ENCODE measurements at places on chromosomes 7 and 10.

GRCh38 chr10:103690281-103690680, 165.1 kb downstream of the SH3PXD2A start:
- DNase-seq: no peak

DNA sequence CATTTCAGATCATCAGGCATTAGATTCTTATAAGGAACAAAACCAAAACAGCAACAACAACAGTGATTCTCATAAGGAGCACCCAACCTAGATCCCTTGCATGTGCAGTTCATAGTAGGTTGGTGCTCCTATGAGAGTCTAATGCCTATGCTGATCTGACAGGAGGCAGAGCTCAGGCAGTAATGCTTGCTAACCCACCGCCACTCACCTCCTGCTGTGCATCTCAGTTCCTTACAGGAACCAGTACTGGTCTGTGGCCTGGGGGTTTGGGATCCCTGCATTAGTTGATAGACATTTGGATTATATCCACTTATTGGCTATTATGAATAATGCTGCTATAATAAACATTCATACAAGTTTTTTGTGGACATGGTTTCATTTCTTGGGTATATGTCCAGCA, 14.0 kb downstream of the MKLN1 start:
- DNase-seq: no peak

DNA sequence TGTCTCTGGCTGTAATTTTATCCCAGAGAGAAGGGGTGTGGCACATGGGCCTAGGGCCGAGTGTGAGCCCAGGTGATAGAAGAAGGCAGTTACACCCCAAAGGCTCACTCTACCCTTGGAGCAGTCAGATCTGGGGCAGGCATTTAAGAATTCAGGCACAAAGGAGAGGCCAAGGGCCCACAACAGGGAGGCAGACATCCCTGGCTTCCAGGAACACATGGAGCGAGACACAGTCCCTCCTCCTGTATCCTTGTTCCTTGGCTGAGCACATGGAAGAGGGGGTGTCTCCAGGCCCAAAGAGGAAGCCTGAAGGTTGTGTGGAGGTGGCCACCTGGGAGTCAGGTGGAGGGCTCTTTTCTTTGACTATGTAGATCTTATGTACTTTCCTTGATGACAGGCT, 286.2 kb downstream of the RPS24 start:
- DNase-seq: no peak

- DNase-seq: peak; percentile 41
Observed at GRCh38 chr10:14356921-14357320, 26.2 kb upstream of the FRMD4A start.

GRCh38 chr10:92763634-92764155, 73.9 kb downstream of the HHEX start:
- DNase-seq: no peak

- DNase-seq: no peak
Observed at GRCh38 chr10:32376771-32377170, 29.8 kb upstream of the EPC1 start.
